Hepatocyte (in vitro differentiated cells): ENCODE measurements at places on chromosomes 4 and X. TPM values are rescaled to one million over a fixed set of nuclear protein-coding genes. Genes with fewer than 3 reads are reported as not detected.

GRCh38 chrX:13472975-13473374, 96.4 kb upstream of the EGFL6 start:
- DNase-seq = no peak

DNA sequence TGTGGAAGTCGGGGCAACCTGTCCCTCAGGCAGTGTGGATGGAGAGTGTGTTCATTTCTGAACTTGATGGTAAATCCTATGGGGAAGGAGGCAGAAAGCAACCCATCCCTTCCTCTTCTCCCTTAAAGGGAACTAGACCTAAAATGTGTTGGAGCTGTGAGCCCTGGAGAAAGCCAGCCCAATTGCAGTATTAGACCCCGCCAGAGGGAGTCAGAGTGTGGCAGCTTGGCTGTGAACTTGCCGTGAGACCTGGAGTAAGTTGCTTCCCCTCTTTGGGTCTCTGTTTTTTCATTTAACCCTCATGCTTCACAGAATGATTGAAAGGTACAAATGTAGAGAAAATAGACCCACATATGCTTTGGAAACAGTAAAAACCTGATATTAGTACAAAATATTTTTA, 108.7 kb upstream of the PAK3 start:
- DNase-seq = no peak

GRCh38 chrX:10952619-10953018, 158.5 kb upstream of the HCCS start:
- DNase-seq = no peak

- peak; percentile 18 for DNase-seq
Measured at GRCh38 chr4:118281611-118282442, 71.0 kb downstream of the PRSS12 start.

- no peak for DNase-seq
Measured at GRCh38 chr4:99810536-99810935, 6.1 kb upstream of the DAPP1 start.

- no peak for DNase-seq
Measured at GRCh38 chr4:135515295-135515694, 1313.7 kb upstream of the PABPC4L start.

GABRA4 gene
- polyA plus RNA-seq = 0.04 and 0.27 TPM in 2 replicates

IL2 gene
- not detected in 2 replicates for polyA plus RNA-seq

GRCh38 chr4:134243742-134244713, 42.4 kb upstream of the PABPC4L start:
- DNase-seq = no peak

OPRPN gene
- not detected in 2 replicates for polyA plus RNA-seq

SULT1E1 gene
- 30.8 and 42.1 TPM in 2 replicates for polyA plus RNA-seq

- no peak for DNase-seq
Measured at GRCh38 chr4:21018817-21019216, 318.6 kb downstream of the PACRGL start.

TGIF2LX gene
- not detected in 2 replicates for polyA plus RNA-seq

DNA sequence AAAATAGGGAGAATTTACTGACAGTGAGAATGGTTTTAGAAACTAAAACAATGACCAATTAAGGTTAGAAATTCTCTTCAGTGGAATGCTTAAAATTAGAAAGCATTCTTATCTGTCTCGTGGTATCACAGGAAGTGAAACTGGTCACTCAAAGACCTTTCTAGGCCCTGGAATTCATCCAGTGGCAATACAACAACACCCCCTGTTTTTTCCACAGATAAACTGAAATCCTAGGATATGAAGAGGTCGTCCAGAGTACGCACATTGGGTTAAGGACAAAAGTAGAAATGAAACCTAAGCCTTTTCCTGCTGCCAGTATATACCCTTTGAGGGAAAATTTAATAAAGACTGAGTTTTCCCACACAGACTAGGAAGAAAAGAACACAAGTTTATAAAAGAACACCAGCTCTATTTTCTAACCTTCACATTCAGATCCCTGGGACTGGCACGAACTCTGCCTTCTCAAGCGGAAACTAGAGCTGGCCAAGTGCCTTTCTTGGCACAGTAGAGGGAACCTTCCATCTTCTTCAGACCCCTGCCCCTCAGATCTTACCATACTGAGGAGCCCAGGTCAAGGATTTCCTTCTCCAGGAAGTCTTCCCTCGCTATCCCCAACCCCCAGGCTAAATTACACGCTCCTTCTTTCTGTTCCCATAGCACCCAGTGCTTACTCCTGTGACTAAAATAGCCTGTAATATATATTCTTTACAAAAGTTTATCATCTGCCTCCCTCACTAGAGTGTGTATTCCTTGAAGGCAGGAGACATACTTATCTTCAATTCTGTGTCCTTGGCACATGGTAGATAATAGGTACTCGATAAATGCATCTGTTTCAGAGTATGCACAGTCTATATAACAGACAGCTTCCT, 16.9 kb downstream of the LHFPL1 start:
- no peak for DNase-seq

- DNase-seq = peak; percentile 23
Measured at GRCh38 chr4:109915385-109916026, 2.8 kb downstream of the EGF start.

CFAP99 gene
- polyA plus RNA-seq = 0.09 TPM in 1 of 2 replicates, not detected in the other

DNA sequence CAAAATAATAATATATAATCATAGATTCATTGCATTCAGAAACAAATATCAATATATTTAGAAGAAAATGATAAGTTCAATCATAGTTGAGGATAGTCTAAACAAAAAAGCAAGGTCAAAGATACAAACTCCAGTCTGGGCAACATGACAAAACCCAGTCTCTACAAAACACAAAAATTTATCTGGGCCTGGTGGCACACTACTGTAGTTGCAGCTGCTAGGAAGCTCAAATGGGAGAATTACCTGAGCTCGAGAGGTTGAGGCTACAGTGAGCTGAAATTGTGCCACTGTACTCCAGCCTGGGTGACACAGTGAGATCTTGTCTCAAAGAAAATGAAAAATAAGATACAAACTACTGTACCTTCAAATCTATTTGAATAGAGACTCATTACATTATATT, 52.7 kb upstream of the ANXA10 start:
- DNase-seq = no peak

NOX1 gene
- polyA plus RNA-seq = 0.99 and 1.9 TPM in 2 replicates

GRCh38 chrX:6384921-6385320, 150.0 kb downstream of the VCX3A start:
- DNase-seq = no peak

TSPAN6 gene
- 98.3 and 131 TPM in 2 replicates for polyA plus RNA-seq

DNA sequence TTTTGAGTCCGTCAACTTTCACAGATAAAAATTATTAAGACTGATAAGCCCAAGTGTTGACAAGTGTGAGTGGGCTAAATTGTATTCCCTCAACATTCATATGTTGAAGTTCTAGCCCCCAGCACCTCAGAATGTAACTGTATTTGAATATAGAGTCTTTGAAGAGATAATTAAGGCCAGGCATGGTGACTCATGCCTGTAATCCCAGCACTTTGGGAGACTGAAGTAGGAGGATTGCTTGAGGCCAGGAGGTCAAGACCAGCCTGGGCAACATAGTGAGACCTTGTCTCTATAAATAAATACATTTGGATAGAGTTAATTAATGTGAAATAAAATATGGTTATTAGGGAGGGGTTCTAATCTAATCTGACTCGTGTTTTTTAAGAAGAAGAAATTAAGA, 29.7 kb upstream of the SLC25A4 start:
- DNase-seq = no peak

- no peak for DNase-seq
Measured at GRCh38 chrX:15277604-15278003, 7.7 kb upstream of the ASB9 start.

GRCh38 chr4:189514209-189514608, 426.5 kb upstream of the FRG1 start:
- no peak for DNase-seq

MAOB gene
- polyA plus RNA-seq = 65.1 and 80.5 TPM in 2 replicates

RTL3 gene
- not detected in 2 replicates for polyA plus RNA-seq

DNA sequence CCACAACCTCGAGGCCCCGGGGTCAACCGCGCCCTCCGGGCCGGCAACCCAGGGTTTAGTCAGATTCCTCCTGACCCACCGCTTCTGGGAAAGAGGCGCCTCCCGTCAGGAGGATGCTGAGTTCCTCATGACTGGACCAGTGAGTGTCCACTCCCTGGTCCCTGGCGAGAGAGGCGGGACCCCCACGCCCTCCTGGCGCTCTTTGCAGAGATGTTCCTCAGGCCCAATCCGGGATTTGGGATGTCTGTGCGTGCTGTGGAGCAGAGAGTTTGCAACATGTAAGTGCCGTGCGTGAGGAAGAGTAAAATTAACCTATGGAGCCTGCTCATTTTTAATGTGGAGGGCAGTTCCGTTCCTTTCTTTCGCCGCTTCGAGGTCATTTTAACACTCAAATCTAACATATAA, 824 bp upstream of the UGDH start:
- no peak for DNase-seq

DNA sequence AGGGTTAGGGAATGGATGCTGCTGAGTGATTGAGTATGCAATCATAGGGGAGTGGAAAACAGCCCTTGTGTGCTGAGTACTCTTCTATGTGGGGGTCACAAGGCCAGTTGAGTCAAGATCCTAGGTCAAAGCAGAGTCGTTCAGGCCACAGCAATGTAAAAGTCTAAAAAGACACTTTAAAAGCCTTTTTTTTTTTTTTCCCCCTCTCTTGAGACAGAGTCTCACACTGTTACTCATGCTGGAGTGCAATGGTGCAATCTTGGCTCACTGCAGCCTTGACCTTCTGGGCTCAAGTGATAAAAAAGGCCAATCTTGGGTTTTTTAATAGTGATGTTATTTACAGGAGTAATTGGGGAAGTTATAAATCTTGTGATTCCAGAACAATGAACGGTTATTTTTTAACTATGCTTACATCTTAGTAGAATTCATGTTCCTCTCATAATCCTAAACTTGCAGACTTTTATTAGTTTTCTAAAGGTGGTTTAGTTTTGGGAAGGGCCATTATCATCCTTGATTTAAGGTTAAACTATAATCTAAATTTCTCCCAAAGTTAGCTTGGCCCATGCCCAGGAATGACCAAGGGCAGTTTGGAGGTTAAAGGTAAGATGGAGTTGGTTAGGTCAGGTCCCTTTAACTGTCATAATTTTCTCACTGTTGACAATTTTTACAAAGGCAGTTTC, 82.2 kb upstream of the BMP2K start:
- DNase-seq = no peak

- DNase-seq = no peak
Measured at GRCh38 chr4:184796906-184797305, 28.9 kb downstream of the ACSL1 start.

GRCh38 chr4:100805538-100805937, 287.7 kb upstream of the EMCN start:
- DNase-seq = no peak

TMEM271 gene
- not detected in 2 replicates for polyA plus RNA-seq

DNA sequence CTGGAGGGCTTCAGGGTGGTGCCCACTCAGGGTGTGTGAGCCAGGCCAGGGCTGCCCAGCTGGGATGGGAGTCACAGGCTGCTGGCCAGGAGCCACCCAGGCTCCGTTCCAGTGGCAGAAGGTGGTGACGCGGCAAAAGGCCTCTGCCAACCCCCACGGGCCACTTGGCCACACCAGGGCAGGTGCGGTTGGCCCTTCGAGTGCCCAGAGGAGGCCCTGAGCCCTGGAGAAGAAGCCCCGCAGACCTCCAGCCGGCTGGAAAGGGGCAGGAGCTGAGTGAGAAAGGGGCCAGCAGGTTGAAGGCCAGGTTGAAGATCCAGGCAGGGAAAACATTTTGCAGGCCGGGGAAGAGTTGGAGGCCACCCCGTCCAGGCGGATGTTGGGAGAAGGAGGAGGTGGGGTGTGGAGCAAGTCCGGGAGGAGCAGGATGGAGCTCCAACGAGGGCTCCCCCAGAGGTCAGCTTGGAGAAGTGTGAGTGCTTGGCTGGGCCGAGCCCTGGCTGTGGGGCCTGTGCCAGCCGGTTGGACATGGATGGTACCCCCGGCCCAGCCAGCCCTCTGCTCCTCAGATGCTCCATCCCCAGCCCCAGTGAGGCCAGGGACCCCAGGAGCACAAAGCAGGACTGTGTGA, 2.8 kb upstream of the CPLX1 start:
- no peak for DNase-seq

DNA sequence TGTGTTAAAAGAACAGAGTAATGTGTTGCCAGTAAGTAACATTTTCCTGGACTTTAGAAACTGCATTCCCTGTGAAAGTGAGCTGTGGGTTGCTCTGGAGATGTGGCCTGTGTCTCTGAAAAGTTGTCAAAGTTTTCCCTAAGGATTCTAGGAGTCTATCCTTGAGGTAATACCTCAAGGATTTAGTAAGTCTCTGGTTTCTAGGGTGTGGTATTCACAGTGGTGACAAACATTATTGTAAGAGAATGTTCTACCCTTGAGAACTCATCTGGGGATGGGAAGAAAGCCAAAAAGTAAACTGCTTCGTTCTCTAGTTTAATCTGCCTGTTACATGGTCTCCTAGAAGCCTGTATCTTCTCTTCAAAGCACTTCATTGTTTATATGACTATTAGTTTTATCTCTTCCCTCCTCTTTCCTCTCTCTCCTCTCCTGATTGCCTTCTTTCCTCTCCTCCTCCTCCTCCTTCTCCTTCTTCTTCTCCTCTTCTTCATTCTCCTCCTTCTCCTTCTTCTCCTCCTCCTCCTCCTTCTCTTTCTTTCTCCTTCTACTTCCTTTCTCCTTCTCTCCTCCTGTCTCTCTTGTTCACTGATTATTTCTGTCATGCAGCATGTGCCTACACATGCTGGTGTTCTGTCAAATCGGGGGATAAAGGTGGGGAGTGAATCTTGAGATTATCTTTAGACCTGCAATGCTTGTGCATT, 321.3 kb downstream of the PTTG2 start:
- no peak for DNase-seq

TMEM154 gene
- 0.36 and 6.8 TPM in 2 replicates for polyA plus RNA-seq

PLK4 gene
- 3.3 and 5.4 TPM in 2 replicates for polyA plus RNA-seq

DNA sequence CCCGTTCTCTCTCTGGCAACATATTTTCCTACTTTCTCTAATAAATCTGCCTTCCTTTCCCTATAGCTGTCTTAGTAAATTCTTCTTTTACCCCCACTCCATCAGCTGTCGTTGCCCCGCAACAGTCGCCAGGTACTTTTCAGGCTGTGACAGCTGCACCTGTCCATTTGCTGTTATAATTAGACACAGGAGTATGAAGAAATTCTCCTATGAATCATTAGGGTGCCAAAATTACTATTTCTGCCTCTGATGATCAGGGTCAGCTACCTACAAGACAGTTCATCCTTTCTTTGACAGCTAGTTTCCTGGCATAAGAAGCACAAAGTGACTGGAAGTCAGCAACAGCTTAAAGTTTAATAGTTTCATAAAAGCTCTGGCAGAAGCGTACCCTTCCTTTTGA, 19.5 kb upstream of the GALNTL6 start:
- no peak for DNase-seq

GRCh38 chr4:31259119-31259518, 539.0 kb downstream of the PCDH7 start:
- no peak for DNase-seq

DNA sequence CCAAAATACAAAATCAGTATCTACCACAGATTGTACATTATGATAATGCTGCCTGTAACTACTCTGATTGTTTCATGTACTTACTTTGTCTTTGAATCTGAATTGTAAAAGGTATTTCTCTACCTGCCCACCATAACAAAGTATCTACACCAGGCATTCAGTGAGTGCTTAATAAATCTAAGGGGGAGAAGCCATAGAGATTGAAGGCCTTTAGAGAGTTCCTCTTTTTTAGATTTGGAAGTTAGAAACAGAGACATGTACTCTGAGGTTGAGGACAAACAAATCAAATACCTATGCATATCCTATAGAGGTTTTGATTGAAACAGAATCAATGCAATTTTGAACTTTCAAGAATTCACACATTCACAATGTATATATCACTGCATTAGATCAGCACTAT, 42.7 kb downstream of the SAT1 start:
- DNase-seq = no peak

GPR173 gene
- polyA plus RNA-seq = 1.2 TPM in 2 replicates

SSX3 gene
- not detected in 2 replicates for polyA plus RNA-seq

LIMCH1 gene
- 10.6 and 15.5 TPM in 2 replicates for polyA plus RNA-seq
